ENCODE measurements at places on chromosomes 7 and 10.
A peak's percentile ranks its signal among the peaks of the same experiment; 100 is the strongest.

GRCh38 chr7:75776295-75776971 is 4.4 kb upstream of the CCL26 start:
- peak; percentile 58 for DNase-seq

DNA sequence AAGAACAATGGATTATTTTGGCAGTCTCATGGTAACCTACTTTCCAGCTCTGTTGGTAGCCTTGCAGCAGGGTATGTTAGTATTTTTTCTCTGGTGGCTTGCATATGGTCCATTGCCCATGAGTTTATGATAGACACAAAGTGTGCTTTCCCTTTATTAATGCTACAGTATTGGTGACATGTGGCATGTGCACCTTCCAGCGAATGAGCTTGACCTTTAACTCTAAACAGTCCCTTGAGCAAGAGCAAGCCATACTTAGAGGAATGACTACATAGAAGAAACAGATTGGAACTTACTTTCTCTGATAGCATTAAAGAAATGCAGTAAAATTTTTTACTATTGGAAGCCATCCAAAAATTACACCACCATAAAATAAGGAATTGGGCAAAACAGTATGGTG is 73.9 kb downstream of the VTI1A start:
- DNase-seq = no peak

DNA sequence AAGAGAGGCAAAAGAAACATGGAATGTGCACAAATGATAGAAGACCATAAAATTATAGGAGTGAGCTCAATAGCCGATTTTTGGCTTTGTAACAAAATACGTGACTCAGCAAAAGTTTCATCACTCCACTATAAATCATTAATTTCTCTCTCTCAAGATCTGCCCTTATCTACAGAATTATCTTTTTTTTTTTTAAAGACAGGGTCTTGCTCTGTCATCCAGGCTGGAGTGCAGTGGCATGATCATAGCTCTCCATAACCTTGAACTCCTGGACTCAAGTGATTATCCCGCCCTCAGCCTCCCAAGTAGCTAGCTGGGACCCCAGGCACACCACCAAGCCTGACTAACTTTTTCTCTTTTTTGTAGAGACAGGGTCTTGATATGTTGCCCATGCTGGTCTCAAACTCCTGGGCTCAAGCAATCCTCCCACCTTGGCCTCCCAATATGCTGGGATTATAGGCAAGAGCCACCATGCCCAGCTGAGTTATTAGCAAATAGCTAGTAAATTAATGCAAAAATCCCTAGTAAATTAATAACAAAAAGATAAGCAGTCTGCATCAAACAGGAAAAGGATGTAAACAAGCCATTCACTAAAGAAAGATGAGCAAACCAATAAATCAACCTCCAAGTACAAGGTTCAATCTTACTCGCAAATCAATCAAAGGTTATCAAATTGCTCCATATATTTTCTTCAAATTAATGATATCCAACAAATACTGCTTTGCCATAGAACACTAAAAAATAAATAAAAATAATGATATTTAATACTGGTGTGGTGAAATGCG is 450.7 kb downstream of the PARD3 start:
- DNase-seq = no peak

DNA sequence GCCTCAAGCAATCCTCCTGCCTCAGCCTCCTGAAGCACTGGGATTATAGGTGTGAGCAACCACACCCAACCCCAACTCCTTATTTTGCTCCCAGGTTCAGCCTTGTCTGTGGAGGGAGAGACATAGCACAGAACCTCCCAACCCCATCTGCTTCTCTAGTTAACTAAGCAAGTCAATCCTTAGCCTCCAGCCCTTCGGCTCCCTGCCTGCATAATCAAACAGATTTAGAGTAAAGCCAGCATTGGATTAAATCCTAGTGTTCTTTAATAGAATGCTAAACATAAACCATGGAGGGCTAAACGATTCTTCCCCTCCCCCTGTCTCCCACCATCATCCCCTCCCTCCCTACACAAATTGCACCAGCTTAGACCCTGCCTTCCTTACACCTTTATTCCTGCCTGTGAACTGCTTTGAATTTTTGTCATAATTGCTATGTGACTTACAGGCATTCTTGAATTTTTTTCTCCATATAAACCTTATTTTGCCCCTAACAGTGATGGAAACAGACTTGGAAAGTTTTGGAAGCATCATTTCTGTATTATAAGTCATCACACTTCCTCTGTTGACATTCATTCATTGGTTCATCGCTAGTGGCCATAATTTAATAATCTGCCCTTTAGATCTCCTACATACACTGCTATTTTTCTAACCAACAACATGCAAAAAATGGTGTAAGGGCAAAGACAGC is 72.6 kb upstream of the TOMM7 start:
- no peak for DNase-seq

GRCh38 chr10:81733542-81733941 is 141.5 kb upstream of the NRG3 start:
- no peak for DNase-seq

DNA sequence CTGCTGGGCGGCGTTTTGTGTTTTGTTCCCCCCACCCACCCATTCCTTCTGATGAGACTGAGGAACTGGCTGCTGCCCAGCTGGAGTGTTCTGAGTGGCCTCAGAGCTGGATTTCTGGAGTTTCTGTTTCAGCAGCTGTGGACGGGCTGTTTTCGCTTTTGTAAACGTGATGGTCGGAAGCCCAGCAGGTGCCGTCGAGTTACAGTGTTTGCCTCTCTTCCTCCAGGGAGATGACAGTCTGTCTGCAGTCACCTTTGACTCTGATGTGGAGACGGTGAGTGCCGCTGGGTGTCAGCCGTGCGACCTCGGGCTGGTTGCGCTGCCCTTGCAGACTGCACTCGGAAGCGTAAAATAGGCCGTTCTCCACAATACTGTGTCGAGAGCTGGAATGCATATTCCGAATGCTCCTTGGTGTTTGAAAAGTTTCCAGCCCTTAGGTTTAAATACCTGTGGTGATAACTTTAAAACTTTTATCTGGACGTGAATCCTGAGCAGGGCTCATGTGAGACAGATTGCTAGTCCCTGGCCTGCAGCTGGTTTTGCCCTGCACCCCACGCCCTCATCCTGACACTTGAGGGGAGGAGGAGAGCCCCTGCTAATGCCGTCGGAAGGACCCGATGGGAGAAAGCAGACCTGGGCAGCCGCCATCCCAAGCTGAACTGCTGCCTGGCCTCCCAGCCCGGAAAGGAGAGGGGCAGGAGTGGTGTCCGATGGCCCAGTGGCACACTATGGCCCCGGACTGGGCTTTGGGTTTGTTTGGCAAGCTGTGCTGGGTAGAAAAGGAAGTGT is 8.3 kb downstream of the IQCE start:
- no peak for DNase-seq

DNA sequence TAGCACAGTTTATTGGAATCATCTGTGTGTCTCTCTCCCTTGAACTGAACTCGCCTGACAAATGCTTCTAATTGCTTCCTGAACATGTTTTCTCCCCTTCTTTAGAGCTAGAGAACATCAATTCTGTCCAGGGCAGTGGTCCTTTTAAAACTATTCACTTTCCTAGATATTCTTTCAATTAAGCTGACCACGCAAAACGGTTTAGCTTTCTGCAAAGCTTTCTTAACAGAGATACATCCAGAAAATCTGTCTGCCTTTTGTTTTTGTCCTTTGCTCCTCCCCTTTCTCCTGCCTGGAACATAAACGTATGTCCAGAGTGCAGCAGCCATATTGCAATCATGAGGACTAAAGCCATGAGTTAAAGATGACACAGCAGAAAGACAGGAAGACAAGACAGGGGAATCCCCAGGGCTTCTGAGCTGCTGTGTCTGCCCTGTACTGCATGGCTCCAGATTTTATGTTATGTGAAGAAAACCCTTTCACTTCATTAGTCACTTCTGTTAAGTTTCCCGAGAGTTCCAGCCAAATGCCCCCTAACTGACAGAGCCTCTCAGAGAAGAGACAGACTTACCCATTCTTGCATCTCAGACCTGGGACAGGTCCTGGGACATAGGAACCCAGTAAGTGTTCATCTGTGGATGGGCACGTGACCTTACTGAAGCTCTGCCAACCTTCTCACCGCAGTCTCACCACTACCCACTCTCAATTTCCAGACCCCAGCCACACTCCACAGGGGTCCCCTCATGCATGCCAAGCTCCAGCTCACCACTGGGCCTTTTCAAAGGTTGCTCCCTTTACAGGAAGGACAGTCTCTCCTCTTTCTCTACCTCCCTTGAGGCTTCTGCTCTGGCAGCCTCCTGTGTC is 35.0 kb upstream of the CPXM2 start:
- peak; percentile 29 for DNase-seq

- no peak for DNase-seq
Observed at GRCh38 chr10:131561897-131562296, 250.4 kb upstream of the TCERG1L start.

DNA sequence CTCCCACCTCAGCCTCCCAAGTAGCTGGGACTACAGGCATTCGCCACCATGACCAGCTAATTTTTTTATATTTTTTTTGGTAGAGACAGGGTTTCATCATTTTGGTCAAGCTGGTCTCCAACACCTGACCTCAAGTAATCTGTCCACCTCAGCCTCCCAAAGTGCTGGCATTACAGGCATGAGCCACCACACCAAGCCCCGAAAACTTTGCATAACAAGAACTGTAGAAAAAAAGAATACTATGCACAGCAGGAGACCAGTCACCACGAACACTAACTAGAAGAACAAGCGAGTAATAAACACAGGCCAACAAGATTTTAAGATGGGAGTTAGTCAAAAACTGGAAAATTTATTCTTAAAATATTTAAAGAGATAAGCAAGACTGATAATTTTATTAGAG is 447.0 kb downstream of the ETV1 start:
- no peak for DNase-seq

- peak; percentile 88 for DNase-seq
Observed at GRCh38 chr7:112056409-112056808, 149.8 kb downstream of the DOCK4 start.

GRCh38 chr7:29488977-29489376 is 74.7 kb upstream of the PRR15 start:
- DNase-seq = peak; percentile 53

DNA sequence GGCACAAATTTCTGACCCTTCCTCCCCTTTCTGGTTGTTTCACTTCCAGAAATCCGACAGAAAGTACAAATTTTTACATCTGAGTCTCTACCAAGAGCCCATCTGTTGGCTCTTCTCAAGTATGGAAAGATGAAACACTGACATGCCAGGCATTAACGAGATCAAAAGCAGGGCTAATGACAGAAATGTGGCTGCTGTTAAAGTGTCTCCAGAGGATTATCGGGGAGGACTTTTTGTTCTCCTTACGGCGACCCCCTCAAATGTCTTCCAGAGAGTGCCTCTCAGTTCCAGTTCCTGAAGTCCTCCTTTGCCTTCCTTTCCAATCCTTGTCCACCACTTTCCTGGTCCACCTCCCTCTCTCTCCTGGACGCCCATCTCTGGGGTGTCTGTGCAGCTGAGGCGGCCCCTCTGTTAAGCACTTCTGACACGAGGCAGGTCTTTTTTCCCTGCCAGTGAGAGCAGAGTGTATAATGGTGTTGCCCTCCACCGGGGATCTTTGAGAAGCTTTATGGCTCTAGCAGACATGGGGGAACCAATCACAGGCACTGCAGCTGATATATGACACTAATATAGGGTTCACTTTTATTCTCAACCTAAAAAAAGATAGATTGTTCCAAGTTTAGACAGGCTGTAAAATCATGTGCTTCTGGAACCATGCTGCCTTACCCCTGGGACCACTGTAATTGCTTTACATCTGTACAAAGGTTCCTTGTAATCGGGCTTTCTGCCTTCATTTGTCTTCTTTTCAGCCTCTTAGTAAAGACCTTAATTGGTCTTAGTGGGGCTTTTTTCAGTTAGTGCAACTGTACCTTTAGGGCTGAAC is 757.1 kb downstream of the AUTS2 start:
- no peak for DNase-seq

Data from epithelial cell of esophagus (primary cell).